Left lung (tissue), 14 donors: ENCODE measurements at places on chromosomes 16 and 17. TPM values are rescaled to one million over a fixed set of nuclear protein-coding genes. Genes with fewer than 3 reads are reported as not detected.
A peak's percentile ranks its signal among the peaks of the same experiment; 100 is the strongest.

DNA sequence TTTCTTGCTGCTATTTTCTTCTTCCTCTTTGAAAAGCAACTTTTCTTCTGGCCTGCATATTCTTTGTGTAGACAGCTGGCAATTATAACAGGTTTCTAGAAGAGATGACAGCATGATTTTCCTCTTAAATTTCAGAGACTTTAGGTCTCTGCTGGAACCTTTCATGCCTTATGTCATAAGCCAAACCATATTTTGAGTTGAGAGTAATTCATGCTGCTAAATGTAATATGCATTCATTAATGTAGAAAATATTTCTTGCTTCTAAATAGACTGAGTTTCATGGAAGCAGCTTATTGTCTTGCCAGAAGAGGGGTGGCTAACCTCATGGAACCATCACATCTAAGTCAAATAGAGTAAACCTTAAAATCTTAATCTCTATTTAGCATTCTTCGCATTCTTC lies 25.9 kb upstream of the ABCA9 start:
- DNase-seq, result no peak

Gene KRT222
- total RNA-seq, result 0.55 TPM

DNA sequence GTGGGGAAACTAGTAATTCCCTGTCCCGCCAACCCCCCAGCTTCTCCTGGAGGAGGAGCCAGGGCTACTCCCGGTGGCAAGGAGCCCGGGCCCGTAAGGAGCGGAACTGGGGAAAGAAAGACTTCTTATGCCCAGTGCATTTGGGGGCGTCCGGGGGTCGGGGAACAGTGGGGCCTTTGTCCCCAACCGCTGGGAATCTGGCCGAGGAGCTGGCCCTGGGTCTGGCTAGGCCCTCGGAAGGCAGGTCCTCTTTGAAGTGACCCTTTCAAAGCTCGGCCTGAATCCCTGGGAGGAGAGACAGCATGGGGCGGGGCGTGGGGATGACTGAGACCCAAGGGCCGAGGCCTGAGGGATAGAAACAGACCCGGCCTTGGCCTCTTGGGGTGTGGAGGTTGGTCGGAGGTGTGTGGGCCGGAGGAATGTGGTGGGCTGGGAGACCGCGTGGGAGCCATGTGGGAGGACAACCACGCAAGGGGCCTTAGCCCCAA lies 6.0 kb downstream of the ARHGAP23 start:
- no peak for DNase-seq

- DNase-seq, result no peak
These were observed 8.8 kb downstream of the JUP start for GRCh38 chr17:41777574-41778188.

Gene PIPOX
- 1.1 TPM for total RNA-seq

Gene UTS2R
- not detected for total RNA-seq

Gene SPIRE2
- 9.1 TPM for total RNA-seq

Gene SLC9A5
- 3.2 TPM for total RNA-seq

Gene TPSB2
- 3.0 TPM for total RNA-seq

GRCh38 chr16:24853169-24853824 lies 7.5 kb downstream of the SLC5A11 start:
- DNase-seq, result no peak

Gene EVI2B
- 80.4 TPM for total RNA-seq

DNA sequence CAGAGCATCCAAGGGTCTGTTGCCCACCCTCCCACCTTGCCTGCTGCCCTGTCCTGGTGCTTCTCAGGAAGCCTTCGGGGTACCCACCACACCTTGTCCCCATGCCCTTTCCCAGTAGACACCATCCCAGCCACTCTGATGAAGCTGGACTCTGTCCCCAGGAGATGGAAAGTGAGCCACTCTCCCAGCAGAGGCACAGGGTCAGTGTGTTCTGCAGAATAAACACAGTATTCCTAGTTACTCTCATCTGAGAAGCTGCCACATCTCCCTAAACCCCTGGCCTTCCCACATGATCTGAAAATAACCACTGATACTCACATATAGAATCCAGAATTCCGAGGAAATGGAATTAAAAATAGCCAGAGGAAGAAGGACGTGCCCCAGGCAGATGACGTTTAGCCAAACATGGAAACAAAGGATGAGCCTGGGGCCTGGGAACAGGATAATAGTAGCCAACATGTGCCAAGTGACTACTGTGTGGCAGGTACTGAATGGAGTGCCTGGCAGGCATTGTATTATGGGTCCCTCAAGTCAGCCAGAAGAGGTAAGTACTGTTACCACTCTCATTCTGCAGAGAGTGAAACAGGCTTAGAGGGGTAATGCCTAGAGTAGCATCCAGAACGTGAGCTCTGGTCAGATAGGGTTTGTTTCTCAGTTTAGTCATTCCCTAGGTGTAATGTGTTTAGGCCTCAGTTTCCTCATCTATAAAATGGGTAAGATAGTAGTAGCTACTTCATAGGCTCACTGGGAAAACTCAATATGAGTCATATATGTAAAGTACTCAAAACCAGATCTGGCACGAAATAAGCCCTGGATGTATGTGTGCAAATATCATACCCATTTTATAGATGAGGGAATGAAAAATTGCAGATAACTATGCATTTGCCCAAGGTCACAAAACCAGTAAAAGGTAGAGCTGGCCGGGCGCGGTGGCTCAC lies 20.8 kb upstream of the PEMT start:
- DNase-seq, result no peak

GRCh38 chr17:12136646-12137045 lies 116.0 kb downstream of the MAP2K4 start:
- no peak for DNase-seq

DNA sequence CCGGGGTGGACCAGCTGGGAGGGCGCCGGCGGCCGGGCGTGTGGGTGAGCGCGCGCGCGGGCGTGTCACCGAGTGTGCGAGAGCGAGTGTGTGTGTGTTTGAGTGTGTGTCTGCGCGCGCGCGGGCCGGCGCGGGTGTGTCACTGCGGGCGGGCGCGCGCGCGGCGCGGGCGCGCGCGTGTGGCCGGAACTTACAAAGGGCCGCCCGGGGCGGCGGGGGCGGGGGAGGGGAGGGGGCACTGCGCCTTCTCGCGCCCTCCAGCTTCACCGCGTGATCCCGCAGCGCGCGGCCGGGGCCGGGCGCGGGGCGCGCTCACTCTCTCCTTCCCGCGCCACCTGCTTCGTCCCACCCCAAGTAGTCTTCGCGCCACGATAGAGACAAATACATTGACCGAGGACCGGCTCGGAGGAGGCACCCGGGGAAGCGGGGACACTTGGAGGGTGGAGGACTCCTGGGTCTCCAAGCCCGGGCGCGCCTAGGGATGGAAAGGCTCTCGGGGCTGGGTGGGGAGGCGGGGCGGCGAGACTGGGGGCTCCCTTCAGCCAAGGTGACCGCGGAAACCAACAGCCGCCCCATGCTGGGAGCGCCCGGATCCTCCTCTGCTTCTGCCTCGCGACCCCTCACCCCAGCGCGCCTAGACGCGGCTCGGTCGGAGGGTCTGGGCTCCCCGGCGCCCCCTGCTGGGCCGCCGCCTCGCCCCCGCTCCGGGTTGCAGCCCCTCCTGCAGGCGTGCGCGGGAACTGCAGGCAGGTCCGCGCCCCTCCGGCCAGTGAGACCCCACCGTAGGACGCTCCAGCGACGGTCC lies at the start of gene SRCIN1:
Gene SRCIN1 (minus strand): TSS at position 112 of the 805 bp plus-strand sequence. CDS start 247 bp downstream, outside the sequence.
- peak; percentile 83 for DNase-seq

- DNase-seq, result no peak
These were observed 249.7 kb upstream of the C16orf82 start for GRCh38 chr16:26816885-26817571.

Gene EVPL
- 44.8 TPM for total RNA-seq

Gene OVCA2
- total RNA-seq, result 26.1 TPM

- no peak for DNase-seq
These were observed 53.7 kb downstream of the RPA1 start for GRCh38 chr17:1883536-1883935.

Gene FAAP100
- 28.4 TPM for total RNA-seq

DNA sequence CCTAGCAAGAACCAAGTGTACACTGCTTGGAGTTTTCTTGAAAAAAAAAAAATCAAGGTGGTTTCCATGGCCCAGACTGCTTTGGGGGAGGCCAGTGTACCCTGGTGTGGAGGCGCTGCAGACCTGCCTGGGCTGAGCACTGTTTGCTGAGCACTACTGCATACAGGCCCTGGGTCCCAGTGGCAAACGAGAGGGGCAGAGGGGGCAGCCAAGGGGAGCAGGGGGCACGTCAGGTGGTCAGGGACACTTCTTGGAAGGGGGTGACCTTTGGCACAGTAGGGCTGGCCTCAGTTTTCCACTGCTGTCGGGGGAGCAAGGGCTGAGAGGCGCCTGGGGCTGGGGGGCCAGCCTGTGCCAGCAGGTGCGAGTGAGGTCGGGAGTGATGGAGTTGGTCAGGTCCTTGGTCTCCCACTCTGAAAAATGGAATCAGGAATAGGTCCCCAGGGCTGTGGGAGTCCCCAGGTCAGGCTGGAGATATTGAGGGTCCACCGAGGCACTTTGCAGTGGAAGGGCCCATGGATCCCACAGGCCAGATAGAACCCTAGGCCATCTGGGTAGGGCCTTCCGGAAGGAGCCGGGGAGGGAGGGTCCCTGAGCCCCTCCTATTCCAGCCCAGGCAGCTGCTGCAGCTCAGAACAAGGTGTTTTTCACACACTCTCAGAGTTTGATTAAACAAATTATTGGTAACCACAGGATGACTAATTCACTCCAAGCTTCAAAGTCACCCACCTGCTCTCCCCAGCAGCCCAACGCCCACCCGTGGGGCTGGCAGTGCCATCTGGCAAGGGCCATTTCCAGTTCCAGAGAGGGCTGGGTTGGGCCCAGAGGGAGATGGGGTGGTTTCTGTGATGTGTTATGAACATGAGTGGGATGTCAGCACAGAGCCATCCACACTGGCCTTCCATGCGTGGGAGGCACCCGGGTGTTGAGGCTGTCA lies 3.5 kb downstream of the ZFPM1 start:
- no peak for DNase-seq

Gene SHCBP1
- total RNA-seq, result 8.6 TPM

Gene KRTAP4-3
- not detected for total RNA-seq

DNA sequence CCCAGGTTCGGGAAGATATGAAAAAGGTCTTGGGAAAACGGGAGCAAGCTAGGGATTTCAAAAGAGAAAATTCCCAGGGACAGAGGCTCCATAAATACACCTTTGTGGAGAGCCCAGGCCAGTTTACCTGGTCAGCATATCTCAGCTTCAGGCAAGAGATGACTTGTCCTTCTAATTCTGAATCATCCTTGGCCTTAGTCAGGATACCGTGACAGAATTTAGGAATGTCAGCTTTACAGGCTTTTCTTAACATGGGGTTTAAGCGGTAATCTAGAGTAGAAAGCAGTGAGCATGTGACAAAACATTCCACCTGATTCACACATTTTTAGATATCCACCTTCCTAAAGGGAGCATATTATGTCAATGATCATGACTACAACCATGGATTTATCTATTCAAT lies 41.1 kb upstream of the CLEC18B start:
- DNase-seq, result no peak

GRCh38 chr16:68365167-68365817 lies 54.5 kb downstream of the PRMT7 start:
- no peak for DNase-seq

Gene MT3
- not detected for total RNA-seq

GRCh38 chr16:30985401-30986128 lies 558 bp downstream of the HSD3B7 start:
- peak; percentile 15 for DNase-seq

GRCh38 chr17:77281122-77281903 lies 140.5 kb downstream of the SEC14L1 start:
- DNase-seq, result peak; percentile 58

Gene DOC2A
- total RNA-seq, result 2.7 TPM

- DNase-seq, result peak; percentile 78
These were observed 21.7 kb downstream of the SLC25A10 start for GRCh38 chr17:81733507-81734404.

DNA sequence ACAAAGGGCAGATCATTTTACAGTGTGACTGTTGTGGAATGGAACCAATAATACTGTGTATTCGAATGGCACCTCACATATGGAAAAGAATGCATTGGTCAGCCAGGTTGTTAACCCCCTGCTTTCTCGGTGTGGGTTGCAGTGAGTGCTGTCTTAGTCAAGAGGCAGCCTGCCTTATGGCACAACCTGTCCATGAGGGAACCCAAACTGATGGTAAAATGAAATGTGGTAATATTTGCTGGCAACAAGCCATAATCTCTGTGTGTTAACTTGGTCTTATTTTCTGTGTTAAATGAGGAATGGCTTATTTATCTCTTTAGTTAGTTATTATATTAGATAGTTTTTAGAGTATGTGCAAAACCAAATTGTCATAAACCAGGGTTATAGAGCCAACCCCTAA lies 81.6 kb downstream of the TMC6 start:
- DNase-seq, result no peak

- DNase-seq, result no peak
These were observed 1.7 kb upstream of the MRPL12 start for GRCh38 chr17:81701288-81702071.

DNA sequence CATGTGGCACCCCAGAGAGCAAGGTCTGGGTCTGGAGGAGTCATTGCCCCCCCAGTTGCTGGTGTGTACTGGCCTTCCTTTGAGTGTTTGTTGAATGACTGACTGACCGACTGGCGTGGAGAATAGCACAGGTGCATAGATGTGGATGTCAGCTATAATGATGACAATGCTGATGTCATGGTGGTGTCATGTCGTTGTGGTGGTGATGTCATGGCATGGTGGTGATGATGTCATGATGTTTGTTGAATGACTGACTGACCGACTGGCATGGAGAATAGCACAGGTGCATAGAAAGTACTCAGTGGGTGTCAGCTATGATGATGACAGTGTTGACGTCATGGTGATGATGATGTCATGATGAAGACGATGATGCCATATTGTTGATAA lies 22.1 kb downstream of the TMEM114 start:
- no peak for DNase-seq

Gene IL17C
- total RNA-seq, result not detected

DNA sequence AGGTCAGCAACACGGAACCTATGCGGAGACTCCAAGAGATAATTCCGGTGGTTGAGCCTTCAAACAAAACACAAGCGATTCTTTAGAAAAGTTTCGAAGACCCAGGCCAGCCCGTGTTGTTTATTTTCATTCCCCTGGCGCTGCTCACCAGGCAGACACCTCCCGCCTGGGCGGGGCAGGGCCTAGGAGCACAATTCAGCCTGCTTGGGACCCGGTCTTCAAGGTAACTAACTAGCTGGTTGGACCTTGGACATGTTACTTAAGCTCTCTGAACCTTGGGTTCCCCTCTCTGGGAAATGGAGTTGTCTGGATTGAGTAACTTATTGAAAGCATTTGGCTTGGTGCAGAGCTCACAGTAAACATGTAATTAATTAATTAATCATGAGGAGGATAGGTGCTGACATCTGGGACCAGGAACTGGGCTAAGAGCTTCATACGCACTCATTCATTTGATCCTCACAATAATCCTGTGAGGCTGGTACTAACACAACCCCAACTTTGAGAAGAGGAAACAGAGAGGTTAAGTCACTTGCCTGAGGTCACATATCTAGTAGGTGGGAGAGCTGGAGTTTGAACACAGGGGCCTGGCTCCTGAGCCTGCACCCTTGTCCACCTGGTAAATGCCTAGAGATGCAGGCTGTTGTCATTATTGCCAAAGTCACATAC lies 125.3 kb upstream of the SMURF2 start:
- DNase-seq, result no peak

DNA sequence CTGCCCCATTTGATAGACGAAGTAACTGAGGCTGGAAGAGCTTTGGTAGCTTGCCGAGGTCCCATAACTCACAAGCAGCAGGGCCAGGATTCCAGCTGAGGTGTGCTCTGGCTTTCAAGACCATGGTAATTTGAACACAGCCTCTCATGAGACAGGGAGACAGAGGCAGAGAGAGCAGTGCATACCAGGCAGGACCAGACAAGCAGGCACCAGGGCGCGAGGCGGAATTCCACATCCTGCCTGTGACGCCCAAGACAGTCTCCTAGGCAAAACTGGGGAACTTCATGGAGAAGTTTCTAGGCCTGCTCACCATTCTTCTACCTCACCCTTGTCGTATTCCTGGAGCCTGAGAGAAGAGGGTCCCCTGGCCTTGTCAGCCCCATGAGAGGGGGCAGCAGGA lies 19.2 kb downstream of the SDK2 start:
- no peak for DNase-seq

Gene CIBAR2
- 0.29 TPM for total RNA-seq

Gene TOB1
- 53.4 TPM for total RNA-seq
